ENCODE measurements at places on chromosomes 13 and 19.

- peak; percentile 84 for DNase-seq
Measured at GRCh38 chr19:55640043-55640576, 692 bp upstream of the ZNF580 start.

- no peak for DNase-seq
Measured at GRCh38 chr13:113941571-113942191, 32.2 kb downstream of the C13orf46 start.

DNA sequence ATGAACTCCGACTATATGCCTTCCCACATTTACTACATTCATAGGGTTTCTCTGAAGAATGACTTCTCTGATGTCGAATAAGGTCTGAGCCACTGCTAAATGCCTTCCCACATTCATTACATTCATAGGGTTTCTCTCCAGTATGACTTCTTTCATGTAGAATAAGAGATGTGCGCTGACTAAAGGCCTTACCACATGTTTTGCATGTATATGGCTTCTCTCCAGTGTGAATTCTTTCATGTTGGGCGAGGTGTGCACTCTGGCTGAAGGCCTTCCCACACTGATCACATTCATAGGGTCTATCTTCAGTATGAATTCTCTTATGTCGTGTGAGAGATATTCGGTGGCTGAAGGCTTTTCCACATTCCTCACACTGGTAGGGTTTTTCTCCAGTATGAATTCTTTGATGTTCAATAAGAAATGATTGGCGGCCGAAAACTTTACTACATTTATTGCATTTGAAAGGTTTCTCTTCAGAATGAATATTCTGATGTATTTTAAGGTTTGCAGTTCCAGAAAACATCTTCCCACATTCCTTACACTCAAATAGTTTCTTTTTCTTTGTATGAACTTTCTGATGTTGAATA lies 35.8 kb downstream of the ZNF667 start:
- no peak for DNase-seq

DNA sequence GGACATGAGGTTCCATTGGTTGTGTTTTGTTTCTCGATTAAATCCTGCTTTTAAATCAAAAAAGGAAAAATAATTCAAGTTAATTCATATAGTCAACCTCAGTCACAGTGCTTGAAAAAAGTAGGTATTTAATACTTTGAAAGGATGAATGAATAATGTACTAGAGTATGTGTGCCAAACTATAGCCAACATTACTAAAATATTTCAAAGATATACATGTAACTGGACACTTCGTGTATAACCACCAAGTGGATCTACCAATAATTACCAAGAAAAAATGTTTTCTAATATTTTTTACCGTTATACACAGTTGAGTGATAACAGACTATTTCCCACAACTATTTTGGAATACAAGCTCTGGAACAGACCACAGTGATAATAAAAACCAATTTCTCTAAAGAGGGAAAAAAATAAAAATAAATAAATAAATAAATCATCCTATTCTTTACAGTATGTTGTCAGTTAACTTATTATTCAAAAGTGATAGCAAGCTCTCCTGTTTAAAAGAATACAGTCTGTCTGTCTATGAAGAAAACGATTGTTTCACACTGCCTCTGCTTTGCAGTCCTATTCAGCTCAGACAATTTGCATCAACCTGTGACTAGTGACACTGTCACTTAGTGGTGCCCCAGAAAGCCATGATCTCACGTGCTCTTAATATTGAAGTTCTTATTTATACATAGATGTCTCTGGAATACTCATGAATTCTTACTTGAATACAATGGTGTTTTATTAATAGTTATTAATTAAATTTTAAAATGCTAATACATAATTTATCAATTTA lies 58.2 kb downstream of the UBL3 start:
- no peak for DNase-seq

GRCh38 chr19:45245334-45245787 lies at the start of gene EXOC3L2:
TSS of gene EXOC3L2 (minus strand) at chr19:45245407. CDS start at chr19:45239045, 6,362 bp downstream.
- no peak for DNase-seq

DNA sequence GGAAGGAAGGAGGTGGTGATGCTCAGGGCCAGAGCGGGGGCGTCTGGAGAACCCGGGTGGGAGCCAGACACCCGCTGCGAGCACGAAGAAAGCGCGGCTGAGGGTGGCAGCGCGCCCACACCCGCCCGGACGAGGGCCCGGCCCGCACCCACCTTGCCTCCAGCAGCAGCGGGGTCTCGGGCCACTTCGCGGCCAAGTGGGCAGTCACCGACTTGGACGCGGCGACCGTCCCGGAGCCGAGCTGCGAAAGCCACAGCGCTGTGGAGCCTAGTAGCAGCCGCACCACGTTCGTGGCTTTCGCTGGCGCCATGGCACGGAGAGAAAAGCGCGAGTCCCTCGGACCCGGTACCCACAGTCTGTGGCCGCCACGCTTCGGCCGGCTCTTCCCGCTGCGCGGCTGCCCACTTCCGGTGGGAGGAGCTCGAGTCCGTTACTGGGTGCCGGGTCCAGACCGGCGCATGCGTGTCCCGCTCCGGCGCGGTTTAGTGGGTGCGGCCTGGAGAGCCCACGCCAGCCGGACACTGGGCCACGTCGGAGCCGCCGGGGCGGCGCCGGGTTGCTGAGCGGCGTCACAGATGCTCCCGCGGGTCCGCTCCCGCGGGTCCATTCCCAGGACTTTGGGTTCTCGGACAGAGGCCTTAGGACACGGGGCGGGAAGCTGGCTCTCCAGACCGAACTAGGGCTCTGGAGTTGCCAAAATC lies at the start of gene UGGT2:
Gene UGGT2 (minus strand): TSS at position 399 of the 701 bp plus-strand sequence. CDS start 89 bp downstream, at position 310.
- DNase-seq, result peak; percentile 59

- no peak for DNase-seq
Measured at GRCh38 chr13:85808811-85809210, 9.6 kb upstream of the SLITRK6 start.

- no peak for DNase-seq
Measured at GRCh38 chr13:62997696-62998095, 1582.0 kb upstream of the PCDH20 start.

- no peak for DNase-seq
Measured at GRCh38 chr19:18389726-18390064, 3.7 kb downstream of the GDF15 start.

- DNase-seq, result no peak
Measured at GRCh38 chr19:2315818-2316353, 7.9 kb upstream of the LINGO3 start.

DNA sequence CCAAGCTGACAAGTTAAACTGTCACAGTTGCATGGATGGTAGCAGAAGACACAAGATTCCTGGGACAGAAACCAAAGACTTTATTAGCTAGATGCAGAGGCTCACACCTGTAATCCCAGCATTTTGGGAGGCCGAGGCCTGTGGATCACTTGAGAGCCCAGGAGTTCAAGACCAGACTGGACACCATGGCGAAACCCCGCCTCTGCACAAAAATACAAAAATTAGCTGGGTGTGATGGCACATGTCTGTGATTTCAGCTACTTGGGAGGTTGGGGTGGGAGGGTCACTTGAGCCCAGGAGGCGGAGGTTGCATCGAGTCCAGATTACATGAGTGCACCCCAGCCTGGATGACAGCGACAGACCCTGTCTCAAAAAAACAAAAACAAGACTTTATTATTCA lies 346.6 kb downstream of the IRS2 start:
- DNase-seq, result no peak

GRCh38 chr13:51663973-51664957 lies 80.0 kb downstream of the WDFY2 start:
- DNase-seq, result no peak

DNA sequence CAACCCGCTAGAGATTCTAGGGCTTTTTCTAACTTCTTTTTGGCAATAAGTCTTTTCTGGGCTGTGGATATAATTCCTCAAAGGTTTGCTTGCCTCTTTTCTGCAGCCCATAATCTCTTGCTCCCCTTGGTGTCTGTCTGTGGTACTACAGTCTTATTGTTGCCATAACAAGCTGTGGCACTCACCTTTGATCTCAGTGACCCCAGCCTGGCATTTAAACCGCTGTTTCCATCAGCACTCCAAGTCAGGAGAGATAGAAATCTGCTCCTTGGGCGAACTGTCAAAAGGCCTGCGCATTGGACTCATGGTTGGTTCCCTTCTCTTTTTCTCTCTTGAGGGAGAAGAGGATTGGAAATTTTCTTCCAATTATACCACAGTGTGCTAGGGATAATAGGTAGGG lies 14.5 kb upstream of the MPHOSPH8 start:
- DNase-seq, result peak; percentile 41

- DNase-seq, result peak; percentile 74
Measured at GRCh38 chr13:52851137-52851962, 2.9 kb upstream of the PCDH8 start.

GRCh38 chr13:50686551-50686950 lies 156.9 kb downstream of the DLEU7 start:
- peak; percentile 2 for DNase-seq

GRCh38 chr13:30615481-30615865 lies 2.2 kb upstream of the USPL1 start:
- DNase-seq, result no peak

GRCh38 chr13:73687929-73688328 lies 446.3 kb downstream of the KLF12 start:
- no peak for DNase-seq

GRCh38 chr13:44867825-44868224 lies 121.4 kb downstream of the NUFIP1 start:
- DNase-seq, result no peak

GRCh38 chr13:32911506-32911905 lies 104.7 kb upstream of the KL start:
- peak; percentile 66 for DNase-seq

All from activated CD4-positive, alpha-beta T cell treated with anti-CD3 and anti-CD28 coated beads, Interleukin-2, Interleukin-6, amounts not matched to agents 100 ng/mL and 50 ng/mL, durations not matched to agents 16 hours and 8 hours (primary cell).